ENCODE measurements at places on chromosomes 13 and 19.
A peak's percentile ranks its signal among the peaks of the same experiment; 100 is the strongest.

GRCh38 chr13:28492569-28493367 is 2.2 kb downstream of the FLT1 start:
- DNase-seq = peak; percentile 72

- DNase-seq = no peak
Measured at GRCh38 chr19:3760871-3761361, 576 bp downstream of the APBA3 start.

GRCh38 chr13:98206946-98207345 is 29.9 kb upstream of the RNF113B start:
- DNase-seq = no peak

DNA sequence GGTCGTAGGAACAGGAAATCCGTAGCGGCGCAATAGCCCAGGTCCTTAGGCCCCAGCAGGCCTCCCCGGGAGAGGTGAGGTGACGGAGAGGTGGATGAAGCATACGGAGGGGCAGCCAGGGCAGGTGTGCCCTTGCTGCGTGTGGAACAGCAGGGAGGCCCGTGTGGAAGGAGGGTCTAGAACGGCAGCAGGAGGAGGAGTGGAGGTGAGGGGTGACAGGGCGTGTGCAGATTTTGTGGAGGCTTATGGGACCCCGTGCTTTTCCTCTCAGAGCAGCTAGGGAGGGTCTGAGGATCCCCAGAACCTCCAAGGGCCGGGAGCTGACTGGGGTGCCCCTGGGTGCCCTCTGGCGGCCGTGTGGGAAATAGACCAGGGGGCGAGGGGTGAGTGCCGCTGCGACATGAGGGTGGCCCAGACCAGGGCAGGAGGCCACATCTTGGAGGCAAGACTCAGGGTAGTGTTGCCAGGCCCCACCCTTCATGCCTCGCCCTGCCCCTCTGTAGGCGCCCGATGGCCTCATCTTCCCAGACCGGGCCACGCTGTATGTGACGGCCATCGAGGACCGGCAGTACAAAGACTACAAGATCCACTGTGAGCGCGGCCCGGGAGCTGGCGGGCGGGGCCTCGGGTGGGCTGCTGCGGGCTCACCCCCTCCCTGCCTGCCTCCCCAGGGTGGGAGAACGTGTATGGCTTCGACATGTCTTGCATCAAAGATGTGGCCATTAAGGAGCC is 5.0 kb upstream of the ADM5 start:
- DNase-seq = no peak

GRCh38 chr13:25943658-25944057 is 108.2 kb downstream of the SHISA2 start:
- no peak for DNase-seq

GRCh38 chr19:4389064-4389375 is 11.3 kb downstream of the SH3GL1 start:
- DNase-seq = no peak

- DNase-seq = no peak
Measured at GRCh38 chr19:18160493-18160970, 7.6 kb downstream of the PIK3R2 start.

- DNase-seq = no peak
Measured at GRCh38 chr13:111121506-111121905, 6.4 kb downstream of the ARHGEF7 start.

DNA sequence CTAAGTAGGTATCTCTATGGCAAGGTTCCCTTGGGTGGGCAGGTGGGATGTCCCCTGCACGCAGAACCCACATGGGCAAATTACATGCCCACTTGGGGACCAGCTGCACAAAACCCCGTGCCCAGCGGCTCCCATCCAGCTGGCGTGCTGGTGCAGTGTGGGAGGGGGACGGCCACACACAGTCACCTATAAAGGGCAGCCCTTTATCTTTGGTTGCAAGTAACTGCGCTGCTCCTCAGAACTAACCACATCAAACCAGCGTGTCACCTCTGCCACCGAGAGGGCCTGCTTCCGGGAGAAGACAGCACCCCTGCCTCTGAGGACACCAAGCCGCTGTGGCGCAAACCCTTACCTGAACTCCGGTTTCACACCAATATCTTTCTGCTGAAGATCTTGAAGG is 32.2 kb downstream of the ANKRD27 start:
- DNase-seq = peak; percentile 76

GRCh38 chr19:55225415-55225958 is 3.1 kb downstream of the TMEM86B start:
- DNase-seq = no peak

DNA sequence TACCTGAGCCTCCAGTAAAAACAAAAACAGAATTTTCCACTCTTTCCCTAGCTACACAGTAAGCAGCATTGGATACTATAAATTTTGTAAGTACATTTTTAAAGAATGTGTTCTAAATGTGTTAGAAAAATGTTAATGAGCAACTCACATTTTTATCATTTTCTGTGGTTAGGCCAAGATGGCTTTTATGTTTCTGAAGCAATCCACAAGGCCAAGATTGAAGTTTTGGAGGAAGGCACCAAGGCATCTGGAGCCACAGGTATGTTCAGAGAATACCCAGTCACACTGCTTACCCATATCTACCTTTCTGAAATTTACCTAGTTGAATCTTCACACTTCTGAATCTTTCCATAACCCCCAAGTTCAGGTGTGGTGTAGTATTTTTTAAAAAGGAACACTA is 21.6 kb downstream of the SERPINE3 start:
- DNase-seq = no peak

DNA sequence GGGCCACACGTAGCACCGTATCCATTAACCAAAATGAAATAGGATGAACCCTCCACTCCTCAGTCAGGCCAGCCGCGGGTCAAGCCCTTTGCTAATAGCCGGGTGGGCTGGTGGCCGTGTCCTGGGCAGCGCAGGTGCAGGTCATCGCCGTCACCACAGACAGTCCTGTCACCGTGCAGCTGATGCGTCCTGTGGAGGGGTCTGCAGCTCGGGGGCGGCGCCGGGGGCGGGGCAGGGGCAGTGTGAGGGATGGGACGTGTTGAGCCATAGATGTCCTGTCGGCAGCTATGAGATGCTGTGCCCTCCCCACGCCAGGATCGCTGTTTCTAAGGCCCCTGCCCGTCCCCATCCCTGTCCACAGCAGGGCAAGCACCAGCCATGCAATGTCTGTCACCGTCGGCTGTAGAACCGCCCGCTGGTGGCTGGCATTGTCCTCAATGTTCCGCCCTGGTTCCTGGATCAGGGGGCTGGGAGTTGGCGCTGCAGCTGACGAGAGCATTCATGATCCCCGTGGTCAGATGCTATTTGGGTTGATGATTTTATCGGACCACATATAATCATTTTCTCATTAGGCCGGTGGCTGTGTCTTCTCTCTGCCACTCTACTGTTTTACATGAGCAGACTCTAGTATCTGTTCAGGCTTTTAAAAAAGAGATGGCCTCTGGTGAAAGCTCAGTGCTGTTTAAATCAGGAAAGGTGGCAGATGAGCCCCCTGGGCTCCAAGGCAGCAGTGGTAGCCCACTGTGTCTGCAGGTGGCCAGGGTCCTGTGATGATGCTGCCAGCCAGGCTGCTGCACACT is 126.1 kb downstream of the KDM4B start:
- DNase-seq = no peak

- no peak for DNase-seq
Measured at GRCh38 chr19:51098365-51099046, 9.7 kb downstream of the CTU1 start.

GRCh38 chr19:8321986-8322637 is 816 bp downstream of the RPS28 start:
- DNase-seq = no peak

- DNase-seq = peak; percentile 44
Measured at GRCh38 chr19:47228937-47229675, 1.9 kb downstream of the BBC3 start.

DNA sequence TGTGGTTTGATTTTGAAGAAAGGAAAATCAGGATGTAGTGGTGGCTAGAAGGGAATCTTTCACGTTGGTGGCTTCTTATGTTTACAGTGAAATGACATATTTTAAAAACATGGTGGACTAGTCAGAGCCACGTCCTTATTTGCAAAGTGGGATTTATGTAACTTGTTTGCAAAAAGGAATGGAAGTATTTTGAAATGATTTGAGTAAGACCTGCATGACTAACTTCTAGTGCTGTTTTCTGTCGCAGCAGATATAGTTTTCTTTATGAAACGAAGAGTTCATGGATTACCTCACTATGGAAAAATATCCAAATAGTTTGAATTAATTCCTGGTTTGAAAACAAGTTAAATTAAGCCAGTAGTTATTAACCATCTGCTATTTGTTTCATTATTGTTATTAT is 476.5 kb downstream of the MYO16 start:
- DNase-seq = no peak

- no peak for DNase-seq
Measured at GRCh38 chr13:112733661-112734379, 44.0 kb downstream of the ATP11A start.

DNA sequence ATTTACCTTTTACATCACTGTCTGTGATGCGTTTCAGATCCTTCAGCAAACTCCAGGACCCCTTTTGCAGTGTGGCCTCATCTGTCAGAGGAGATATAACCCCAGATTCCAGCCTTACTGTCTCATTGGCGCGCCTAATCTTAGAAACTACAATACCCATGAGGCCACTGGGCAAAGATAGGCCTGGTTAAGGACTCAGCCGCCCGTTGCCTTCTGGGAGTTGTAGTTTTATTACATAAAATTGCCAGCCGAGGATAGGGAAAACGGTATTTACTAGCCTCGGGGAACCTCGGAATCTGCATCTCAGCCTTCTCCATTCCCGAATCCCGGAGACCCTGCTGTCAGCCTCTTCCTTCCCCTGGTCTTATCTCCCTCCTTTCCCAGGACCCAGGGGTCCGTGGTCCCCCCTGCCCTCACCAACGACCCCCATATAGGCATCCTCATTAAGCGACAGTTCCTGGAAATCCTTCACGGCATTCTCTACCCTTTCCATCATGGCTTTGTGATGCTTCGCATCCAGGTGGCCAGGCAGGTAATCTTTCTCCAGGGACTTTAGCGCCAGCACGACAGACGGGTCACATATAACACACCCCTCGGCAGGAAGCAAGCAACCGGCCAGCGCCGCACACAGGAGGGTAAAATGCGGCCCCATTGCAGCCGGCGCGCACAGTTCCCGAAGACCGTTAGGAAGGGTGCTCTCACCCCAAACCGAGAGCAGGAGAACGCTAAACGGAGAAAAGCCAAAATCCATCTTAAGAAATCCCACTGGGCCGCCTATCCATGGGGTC is 1.3 kb downstream of the IZUMO1 start:
- peak; percentile 49 for DNase-seq

- no peak for DNase-seq
Measured at GRCh38 chr13:100645382-100645781, 29.2 kb downstream of the TMTC4 start.

DNA sequence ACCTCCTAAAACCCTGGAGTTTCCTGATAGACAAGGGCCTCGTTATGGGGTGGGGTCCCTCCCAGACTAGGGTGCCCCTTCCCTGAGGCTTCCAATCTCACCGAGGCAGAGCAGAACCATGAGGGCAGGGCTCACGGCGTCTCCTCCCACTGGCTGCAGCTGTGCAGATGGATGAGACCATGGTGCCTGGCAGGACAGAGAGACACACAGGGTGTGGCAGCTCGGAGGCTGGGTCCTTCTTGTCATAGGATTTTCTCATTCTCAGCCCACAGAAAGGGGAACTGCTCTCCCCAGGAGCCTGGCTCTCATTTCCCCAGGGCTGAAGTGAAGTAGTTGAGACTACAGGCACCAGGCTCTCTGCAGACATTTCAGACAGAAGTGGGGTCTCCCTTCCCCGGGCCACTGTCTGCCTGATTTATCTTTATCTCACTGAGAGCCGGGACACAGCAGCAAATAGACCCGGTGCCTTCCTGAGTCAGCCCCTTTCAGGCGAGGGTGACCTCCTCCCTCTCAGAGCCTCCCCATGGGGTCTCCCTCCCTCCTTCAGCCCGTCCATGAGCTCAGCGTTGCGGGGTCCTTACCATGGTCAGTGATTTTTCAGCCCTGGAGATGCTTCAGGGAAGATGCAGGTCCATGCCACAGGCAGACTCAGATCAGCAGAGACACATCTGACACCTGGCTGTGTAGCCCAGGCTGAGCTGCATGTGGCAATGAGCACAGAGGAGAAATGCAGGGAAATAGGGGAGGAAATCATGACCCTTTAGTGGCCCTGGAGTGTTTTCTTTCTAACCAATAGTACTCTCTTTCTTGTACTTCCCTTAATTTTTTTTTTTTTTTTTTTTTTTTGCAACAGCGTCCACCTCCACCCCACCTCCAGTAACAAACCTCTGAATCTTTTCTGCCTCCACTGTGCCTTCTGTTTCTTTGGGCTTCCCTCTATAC is at the start of gene LILRA5:
LILRA5 (minus strand) TSS at position 731 of the 942 bp plus-strand sequence; CDS start at position 584, 147 bp downstream.
- DNase-seq = no peak

- DNase-seq = no peak
Measured at GRCh38 chr19:1073956-1074517, 7.1 kb downstream of the ARHGAP45 start.

GRCh38 chr19:9913237-9914000 is 22.9 kb downstream of the OLFM2 start:
- DNase-seq = no peak

GRCh38 chr13:30097701-30098100 is 209.7 kb downstream of the KATNAL1 start:
- no peak for DNase-seq

DNA sequence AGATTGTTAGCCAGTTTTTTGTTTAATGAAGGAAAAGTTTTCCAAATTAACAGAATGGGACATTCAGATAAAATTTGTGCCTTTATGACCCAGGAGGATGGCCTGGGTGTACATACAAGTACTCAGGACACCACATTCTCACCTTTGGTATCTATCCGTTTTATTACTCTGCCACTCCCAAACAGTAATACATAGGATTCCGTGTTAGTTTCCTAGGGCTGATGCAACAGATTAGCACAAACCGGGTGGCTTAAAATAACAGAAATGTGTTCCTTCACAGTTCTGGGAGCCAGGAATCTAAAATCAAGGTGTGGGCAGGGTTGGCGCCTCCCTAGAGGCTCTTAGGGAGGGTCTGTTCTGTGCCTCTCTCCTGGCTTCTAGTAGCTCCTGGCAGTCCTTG is 129.9 kb downstream of the GGACT start:
- no peak for DNase-seq

GRCh38 chr13:111251646-111252445 is 68.6 kb upstream of the TEX29 start:
- no peak for DNase-seq

GRCh38 chr13:85725433-85725832 is 73.8 kb downstream of the SLITRK6 start:
- no peak for DNase-seq

DNA sequence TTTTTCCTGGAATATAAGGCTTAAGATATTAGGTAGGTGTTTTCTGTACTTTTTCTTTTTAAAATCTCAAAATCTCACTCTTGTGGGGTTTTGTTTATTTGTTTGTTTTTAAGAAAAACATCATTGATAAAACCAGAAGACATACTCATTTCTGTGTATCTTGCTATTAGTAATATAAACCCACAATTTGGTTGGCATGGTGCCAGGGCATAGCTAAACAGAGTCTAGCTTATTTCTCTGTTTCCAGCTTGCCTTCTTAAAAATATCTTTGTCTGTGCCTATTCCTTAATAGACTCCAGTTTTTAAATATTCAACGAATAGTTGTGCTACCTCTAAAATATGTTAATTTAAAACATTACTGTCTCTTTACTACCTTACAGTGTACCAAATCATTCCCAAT is 1121.9 kb upstream of the PCDH20 start:
- DNase-seq = no peak

- no peak for DNase-seq
Measured at GRCh38 chr19:53002479-53002878, 11.2 kb upstream of the ERVV-1 start.

All from stimulated activated naive CD8-positive, alpha-beta T cell treated with anti-CD3 and anti-CD28 coated beads, Interleukin-15, amount 100 ng/mL, for 72 hours (primary cell).